ENCODE measurements at places on chromosomes 7 and 10.

DNA sequence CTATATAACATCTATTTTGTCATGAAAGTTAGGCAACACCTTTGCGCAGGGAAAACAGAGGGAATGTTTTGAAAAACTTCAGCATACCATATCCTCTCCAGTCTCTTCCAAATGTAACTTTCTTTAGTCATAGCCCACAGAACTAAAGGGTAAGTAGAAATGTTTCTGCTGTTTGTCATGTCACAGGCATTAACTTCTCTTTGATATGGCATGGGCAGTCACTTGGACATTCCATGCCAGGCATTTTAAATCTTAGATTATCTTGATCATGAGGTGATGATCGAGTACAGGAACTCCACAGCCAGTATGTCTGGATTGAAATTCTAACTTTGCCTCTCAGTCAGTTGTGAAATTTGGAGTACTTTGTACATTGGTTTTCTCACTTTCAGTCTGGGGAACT is 27.5 kb upstream of the ETV1 start:
- no peak for DNase-seq

DNA sequence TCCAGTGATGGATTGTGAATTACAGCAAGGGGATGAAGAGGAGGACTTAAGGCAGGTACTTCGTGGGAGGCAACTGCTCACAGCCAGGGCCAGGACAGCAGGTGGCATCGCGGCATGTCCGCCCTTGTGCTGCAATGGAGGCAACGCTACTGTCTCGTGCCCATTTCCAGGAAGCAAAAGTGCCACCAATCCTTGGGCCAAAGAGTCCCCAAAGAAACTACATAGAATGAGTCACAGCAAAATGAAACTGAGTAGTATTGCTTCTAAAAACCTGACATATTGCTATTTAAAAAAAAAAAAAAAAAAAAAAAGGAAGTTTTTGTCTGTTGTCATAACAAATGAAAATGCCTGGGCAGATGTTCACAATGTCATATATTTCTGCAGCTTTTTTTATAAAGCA is 46.6 kb downstream of the RSU1 start:
- DNase-seq: no peak

DNA sequence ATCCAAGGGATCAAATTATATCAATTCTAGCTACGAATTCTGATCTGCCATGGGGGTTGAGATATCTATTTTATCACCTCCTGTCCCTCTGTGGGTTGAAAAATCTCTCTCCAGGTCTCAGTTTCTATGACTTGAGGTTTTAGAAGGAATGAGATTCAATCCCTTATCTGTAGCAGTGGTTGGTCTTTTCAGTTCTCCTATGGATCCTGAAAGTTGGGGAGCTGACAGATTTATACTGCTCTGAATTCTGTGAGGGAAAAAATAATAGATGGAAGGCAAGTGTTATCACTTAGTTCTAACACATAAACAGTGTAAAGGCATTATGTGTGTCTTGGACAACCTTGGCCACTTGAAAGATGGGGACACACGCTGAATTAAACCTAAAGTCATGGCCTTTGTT is 15.8 kb upstream of the FBXW4 start:
- no peak for DNase-seq

- no peak for DNase-seq
These were observed 768.8 kb downstream of the GRM8 start for GRCh38 chr7:126483972-126484371.

DNA sequence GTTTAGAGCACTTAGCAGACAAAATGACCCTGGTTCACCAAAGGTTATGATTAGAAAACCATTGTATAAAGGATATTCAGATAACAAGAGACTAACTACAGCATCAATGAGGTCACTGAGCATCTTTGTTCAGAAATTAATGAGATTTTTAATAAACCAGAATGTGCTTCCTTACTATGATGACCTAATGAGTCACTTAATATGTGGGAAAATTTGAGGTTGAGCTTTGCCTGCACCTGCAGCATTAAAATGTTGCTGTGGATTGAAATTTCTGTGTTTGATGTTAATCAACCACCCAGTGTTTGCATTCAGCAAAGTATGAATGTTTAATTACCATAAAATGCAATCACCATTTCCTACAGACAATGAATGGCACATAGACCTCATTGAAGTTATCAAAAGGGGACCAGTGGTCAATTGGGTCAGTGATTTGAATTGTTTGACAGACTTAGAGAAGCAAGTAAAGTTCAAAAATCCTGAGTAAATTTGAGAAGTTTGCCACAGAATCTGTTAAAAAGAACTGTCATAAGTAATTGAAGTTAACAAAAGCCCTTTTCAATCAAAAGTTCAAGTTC is 45.8 kb downstream of the EXOC6 start:
- no peak for DNase-seq

- no peak for DNase-seq
These were observed 25.2 kb downstream of the PHTF2 start for GRCh38 chr7:77823787-77824186.

DNA sequence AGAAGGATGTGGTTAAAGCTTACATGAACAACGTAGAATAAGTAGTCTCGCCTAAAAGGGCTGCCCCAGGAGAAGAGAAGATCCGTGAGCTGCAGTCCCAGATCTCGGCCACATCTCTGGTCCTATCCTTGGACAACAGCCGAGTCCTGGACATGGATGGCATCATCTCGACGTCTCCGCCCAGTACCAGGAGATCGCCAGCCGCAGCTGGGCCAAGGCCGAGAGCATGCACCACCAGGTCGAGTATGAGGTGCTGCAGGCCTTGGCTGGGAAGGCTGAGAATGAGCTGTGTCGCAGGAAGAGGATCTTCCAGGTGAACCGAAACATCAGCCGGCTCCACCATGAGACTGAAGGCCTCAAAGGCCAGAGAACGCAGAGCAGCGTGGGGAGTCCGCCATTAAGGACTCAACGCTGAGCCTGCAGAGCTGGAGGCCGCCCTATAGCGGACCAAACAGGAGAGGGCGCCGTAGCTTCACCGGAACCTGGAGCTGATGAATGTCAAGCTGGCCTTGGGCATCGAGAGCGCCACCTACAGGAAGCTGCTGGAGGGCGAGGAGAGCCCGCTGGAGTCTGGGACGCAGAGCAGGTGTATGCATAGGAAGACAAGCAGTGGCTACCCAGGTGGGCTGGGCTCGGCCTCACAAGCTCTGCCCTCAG is 22.2 kb downstream of the LIPK start:
- peak; percentile 93 for DNase-seq

GRCh38 chr7:100423315-100423714 is 5.2 kb downstream of the ZCWPW1 start:
- no peak for DNase-seq

DNA sequence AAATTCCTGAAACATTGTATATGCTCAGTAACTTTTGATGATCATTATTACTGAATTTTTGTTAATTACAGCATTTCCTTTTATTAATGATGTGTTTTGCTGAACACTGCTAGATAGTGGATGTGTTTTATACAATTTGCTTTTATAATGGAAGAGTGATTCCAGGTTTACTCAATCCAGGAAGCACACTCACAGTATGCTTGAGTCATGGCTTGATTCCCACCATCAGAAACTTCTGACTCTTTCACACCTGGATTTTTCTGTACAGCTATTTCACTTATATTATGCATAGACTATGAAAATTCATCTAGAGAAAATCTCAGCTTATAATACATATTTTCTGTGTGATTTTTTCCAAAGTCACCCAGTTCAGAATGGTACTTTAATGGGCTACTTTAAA is 1040.9 kb downstream of the GRM8 start:
- DNase-seq: no peak

- DNase-seq: peak; percentile 90
These were observed 11.8 kb downstream of the SFXN3 start for GRCh38 chr10:101042667-101043362.

DNA sequence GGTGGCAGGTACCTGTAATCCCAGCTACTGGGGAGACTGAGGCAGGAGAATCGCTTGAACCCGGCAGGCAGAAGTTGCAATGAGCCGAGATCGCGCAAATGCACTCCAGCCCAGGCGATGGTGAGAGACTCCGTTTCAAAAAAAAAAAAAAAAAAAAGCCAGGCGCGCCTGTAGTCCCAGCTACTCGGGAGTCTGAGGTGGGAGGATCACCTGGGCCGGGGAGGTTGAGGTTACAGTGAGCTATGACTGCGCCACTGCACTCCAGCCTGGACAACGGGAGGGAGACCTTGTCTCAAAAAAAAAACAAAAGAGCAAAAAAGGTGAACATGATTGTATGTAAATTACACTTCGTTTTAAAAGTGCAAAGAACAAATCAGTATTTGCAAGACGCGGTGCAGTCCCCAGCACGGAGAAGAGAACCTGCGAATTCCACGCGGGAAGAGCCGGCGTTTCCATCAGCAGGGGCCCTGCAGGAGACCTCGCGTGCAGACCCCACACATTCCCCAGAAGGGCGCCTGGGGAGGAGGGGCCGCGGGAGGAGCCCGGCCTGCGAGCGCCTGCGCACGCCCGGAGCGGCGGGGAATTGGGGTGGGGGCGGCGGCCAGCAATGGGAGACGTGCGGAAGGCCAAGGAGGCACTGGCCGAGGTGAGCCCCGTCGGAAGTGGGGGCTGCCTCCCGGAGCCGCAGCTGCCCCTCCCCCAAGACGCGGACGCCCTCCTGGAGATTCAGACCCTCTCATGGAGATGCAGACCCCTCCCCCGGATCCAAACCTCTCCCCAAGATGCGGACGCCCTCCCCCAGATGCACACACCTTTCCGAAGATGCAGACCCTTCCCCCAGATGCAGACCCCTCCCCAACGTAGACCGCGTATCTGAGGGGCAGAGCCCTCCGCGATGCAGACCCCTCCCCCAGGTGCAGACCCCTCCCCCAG is 16.7 kb upstream of the SUN1 start:
- peak; percentile 80 for DNase-seq

DNA sequence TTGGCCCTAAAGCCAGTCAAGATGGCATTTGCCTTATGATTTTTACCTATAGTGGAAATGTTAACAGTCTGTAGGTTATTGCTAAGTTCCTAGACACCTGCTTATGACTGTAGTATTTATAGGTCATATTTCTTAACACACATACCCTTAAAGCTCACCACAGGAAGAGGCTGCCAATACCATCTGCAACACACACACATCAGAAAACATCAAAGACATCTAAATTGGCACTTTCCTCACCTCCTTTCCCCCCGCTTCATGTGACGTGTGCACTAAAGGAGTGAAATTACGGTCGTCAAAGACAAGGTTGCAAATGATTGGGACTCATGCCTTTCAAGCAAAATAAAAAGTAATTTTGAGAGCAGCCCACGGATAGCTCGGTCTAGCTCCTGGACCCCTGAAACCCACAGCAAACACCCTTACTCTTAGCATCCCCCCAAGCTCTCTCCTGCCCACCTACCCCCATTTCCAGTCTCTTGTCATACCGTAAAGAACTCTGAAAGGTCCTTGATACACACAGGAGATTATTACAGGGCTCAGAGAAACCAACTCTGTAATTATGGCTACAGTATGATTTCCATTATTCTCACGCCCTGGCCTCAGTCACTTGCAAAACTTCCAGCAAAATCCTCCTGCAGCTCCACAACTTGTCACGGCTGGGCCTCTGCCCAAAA is 90.5 kb downstream of the PLXNA4 start:
- DNase-seq: no peak

DNA sequence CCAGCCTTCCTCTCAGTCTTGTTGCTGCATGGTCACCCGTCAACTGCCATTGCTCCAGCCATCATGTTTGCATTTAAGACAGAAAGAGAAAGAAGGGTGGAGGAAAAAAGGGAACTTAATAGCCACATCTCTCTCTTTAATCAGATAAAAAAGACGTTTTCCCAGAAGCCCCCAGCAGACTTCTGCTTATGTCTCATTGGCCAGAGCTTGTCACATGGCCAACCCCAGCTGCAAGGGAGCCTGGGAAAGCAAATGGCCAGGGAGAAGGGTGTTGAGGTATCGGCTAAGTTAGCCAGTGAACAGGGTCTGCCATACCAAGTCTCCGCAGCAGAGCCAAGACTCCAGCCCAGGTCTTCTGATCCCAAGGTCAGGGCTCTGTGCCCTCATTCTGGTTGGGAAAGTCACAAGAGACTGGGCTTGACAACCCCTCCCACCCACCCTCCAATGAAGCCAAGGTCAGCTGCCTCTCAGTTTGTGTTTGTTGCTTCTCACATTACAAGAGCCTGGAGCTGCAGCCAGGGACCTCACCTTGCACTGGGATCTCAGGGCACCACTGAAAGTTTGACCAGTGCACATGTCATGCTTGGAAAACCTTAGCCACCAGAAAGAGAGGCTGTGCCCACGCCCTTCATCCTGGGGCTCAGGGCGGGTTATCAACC is 80.3 kb upstream of the LYZL2 start:
- no peak for DNase-seq

DNA sequence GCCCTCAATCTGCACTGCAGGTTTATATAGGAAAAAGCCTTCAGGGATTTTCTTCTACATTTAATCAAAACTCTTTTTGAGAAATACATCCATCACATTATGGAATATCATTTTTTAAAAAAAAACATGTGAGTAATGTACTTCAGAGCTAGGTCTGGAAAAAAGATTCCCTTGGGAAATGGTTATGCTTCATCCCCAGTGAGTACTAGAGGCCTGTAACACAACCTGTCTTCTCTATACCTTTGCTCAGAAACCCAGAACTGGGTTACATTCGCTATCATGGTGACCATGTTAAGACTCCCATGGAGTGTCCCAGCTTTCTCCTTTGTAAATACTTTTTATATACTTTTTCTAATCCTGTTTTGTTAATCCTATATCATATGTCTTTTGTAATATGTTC is 186.9 kb downstream of the LRRTM3 start:
- no peak for DNase-seq

DNA sequence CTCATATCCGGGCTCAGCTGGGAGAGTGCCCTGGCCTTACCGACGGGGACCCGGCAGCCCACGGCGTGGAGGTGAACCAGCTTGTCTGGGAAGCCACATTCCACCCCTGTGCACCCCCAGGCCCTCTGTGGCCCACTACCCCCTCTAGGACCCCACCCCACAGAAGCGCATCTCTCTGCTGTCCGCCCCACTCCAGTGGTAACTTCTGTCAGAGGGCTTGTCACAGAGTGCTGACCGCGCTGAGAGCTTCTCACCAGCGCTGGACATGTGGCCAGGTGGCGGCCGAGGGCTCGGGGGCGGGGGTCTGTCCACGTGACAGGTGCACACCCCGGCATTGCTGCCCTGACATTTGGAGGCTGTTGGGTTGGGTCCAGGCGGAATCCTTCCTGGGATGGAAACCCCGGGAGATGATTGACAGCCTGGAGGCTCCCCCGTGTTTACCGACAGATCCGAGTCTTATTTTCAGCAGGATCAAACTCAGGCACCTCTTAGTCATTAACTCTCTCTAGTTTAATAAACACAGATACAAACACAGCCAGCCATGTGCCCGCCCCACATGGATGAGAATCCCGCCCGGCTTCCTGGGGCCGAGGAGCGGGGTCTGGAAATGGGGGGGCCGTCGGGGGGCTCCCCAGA is 5.1 kb downstream of the ELFN1 start:
- DNase-seq: peak; percentile 43

DNA sequence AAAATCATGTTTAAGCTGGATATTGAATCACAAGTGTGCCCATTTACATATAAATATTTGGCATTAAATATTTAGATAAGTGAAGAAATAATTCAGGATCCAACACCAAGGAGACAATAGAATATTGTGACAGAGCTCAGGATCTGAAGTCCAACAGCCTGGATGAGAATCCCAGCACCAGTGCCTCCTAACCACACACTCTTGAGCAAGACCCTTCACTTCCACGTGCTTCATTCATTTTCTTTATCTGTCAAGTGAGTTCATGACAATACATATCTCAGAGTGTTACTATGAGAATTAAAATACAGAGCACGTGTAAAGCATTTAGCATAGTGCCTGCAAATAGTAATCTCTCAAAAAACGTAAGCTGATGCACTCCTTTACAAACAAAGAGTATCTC is 78.4 kb upstream of the IKZF1 start:
- no peak for DNase-seq

- no peak for DNase-seq
These were observed 5.5 kb upstream of the GDF10 start for GRCh38 chr10:47294501-47294900.
